Hair follicle dermal papilla cell (primary cell): ENCODE measurements at places on chromosomes 11 and 22. TPM values are rescaled to one million over a fixed set of nuclear protein-coding genes. Genes with fewer than 3 reads are reported as not detected.

LYVE1 gene
- not detected in 2 replicates for total RNA-seq

RASGRP2 gene
- 1.3 and 1.7 TPM in 2 replicates for total RNA-seq

STK33 gene
- 0.36 and 0.49 TPM in 2 replicates for total RNA-seq

OR52H1 gene
- total RNA-seq = 0.81 TPM in 1 of 2 replicates, not detected in the other

PGA5 gene
- 0.16 and 0.61 TPM in 2 replicates for total RNA-seq

ALDH3B2 gene
- not detected in 2 replicates for total RNA-seq

SLC17A6 gene
- total RNA-seq = not detected in 2 replicates

DGCR2 gene
- total RNA-seq = 55.7 and 63.8 TPM in 2 replicates

TUBA8 gene
- 0.85 and 1.5 TPM in 2 replicates for total RNA-seq

FERMT3 gene
- 1.1 and 1.9 TPM in 2 replicates for total RNA-seq

GRAMD1B gene
- 19.1 and 23.9 TPM in 2 replicates for total RNA-seq
